HAP-1 (cell line): ENCODE measurements at places on chromosomes 16 and 17.

GRCh38 chr17:72631949-72632684 lies 460.4 kb downstream of the SLC39A11 start:
- no peak for DNase-seq

DNA sequence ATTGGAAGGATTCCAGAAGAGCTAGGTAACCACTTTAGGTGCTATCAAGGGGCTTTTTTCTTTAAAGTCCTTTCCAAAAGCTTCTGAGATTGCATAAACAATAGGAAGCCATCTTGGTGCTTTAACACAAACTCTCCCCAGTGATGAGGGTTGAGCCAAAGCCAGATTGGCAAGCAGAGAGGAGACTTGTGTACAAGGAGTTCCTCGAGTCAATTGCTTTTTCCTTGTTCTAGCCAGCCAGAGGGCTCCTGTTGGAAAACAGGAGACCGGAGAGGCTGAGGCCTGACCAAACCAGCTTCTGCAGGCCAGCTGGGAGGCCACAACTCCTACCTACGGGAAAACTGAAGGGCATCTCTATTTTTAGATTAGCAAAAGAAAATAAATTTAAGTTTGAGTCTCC lies 46.5 kb downstream of the MAPT start:
- DNase-seq = no peak

DNA sequence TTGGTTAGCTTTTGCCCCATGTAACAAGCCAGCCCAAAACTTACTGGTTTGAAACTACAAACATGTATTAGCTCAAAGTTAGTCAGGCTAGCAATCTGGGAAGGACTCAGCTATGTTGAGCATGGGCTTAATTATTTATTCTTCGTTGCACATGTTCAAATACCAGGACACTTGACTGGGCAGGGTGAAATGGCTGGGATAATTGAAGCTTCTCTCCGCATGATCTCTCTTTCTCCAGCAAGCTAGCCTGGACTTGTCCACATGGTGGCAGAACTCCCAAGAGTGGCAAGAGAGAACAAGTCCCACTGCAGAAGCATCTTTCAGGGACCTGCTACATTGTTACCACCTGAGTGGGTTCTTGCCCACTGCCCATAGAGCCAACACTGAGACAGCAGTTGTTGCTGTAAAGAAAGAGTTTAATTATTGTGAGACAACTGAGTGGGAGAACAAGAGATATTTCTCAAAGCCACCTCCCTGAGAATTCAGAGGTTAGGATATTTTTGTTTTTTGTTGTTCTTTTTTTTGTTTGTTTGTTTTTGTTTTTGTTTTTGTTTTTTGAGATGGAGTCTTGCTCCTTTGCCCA lies 16.8 kb upstream of the ATF7IP2 start:
- DNase-seq = no peak

DNA sequence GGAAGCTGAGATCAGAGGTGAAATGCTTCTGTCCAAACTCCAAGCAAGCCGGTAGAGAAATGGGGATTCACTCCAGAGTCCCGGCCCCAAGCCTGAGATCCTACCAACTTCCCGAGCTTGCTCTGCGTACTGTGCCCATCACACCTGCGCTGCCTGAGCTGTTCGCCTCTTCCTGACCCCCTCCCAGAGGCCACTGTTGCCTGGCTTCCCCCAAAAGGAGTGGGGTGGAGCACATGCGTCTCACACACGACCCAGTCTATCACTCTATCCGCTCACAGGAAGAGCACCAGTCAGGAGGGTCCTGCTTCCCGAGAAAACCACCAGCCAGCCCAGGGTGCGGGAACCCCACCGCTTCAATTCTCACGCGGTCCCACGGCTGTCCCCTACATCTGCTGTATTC lies 13.5 kb upstream of the C16orf95 start:
- DNase-seq = no peak

DNA sequence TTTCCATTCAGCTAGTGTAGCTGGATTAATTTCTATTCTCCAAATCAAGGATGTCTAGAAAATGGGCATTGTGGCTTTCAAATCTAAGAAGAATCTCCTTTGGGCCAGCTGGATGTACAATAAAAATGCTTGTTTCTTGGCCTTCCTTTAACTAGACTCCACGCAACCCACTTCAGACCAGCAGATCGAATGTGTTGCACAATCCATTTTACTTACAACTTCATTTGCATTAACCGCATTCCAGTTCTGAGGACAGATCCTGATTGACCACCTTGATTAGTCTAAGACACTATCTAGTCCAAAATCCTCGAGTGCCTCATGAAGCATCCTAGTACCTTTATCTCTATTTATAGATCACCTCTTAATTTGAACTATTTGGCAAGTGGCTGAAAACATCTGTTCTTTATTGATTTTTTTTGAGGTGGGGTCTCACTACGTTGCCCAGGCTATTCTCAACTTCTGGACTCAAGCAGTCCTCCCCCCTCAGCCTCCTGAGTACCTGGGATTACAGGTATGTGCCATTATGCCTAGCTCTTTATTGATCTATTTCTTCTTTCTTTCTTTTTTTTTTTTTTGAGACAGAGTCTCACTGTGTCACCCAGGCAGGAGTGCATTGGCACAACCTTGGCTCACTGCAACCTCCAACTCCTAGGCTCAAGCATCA lies 20.3 kb upstream of the HAS3 start:
- no peak for DNase-seq

DNA sequence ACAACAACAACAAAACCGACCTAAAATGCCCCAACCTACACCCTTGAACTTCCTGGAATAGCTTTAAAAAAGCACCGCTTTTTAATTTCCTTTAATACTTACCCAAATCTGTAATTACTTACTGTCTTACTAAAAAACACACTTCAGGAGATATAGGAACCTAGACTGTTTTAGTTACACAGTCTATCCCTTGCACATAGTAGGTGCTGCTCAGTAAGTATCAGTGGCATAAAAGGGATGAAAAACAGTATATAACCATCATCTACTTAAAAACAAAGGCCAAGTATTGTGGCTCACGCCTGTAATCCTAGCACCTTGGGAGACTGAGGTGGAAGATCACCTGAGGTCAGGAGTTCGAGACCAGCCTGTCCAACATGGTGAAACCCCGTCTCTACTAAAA lies 6.1 kb downstream of the SUMO2 start:
- DNase-seq = no peak

- DNase-seq = no peak
Measured at GRCh38 chr17:56096026-56096810, 57.1 kb upstream of the ANKFN1 start.

- no peak for DNase-seq
Measured at GRCh38 chr16:21028728-21029127, 121.9 kb downstream of the DNAH3 start.

DNA sequence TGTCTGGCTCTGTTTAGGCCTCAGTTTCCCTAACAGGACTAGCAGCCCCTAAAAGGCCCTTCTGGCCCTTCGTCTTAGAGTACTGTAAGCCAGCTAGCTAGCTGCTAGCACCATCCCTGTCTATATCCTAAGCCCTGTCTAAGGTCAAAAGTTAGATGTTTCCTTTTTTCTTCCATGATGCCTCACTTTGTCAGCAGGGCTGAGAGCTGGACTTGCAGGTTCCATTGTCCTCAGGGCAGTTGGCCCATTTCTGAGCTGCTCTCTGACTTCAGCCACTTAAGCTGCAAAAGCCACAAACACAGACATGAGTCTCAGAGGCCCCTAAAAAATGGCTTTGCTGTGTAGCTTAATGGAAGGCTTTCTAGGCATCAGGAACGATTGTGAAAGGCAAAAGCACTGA lies 187.7 kb downstream of the CBLN1 start:
- DNase-seq = no peak

DNA sequence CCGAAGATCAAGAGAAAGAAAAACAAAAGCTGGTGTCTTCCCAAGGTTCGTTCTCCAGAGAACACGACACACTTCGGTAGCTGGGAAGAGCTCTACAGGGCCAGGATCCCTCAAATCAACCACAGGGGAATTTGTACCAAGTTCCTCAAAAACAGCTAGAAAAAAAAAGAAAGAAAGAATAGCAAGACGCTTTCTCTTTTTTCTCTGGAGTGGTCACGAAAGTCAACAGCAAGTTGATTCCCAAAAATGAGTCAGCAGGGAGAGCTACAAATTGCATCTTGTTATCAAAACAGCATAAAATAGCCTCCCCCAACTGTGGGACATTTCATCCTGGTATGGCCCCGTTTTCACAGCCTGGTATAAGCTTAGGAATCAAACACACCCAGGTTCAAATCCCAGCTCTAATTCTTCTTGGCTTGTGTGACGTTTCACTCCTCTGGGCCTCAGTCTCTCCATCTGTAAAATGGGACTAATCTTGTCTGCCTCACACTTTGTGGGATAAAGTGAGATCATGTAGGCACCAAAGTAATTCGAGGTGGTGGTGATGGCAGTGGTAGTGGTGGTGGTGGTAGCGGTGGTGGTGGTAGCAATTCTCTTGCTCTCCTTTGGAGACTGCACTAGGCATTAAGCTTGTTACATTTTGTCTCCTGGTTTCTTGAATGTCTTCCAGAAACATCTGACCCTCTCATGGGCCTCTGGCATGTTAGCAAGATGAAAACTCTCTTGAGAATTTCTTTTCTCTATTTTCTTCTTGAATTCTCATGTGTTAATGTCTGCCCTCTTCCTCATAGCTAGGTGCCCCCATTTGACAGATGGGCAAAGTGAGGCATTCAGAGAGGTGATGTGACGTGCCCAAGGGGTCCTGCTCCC lies 988 bp upstream of the IL21R start:
- no peak for DNase-seq
